Stimulated activated CD4-positive, alpha-beta T cell treated with anti-CD3 and anti-CD28 coated beads, TNF-alpha, amount 100 ng/mL, for 24 hours (primary cell): ENCODE measurements at places on chromosomes 12 and 14.

- DNase-seq, result no peak
Observed at GRCh38 chr12:112112409-112113133, 4.0 kb upstream of the NAA25 start.

DNA sequence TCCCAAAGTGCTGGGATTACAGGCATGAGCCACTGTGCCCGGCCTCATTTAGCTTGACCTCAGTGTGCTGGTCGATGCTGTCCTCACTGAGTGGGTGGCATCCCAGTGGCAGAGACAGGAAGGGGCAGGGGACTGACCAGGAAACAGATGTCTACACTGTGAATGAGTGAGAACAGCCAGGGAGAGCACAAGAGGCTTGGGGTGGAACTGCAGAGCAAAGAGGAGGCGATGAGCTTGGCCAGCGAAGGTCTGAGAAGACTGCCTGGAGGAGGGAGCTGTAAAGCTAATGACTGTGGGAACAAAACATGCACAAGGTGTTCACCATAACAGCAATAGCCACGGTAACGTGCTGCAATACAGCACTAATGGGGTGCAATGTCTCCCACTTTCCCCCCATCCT lies 57.2 kb upstream of the BEGAIN start:
- DNase-seq, result no peak

GRCh38 chr12:131755305-131756113 lies 44.6 kb downstream of the SFSWAP start:
- no peak for DNase-seq

GRCh38 chr14:105351920-105352851 lies 37.6 kb downstream of the PACS2 start:
- DNase-seq, result peak; percentile 73

- DNase-seq, result no peak
Observed at GRCh38 chr12:7411343-7411742, 32.6 kb downstream of the CD163L1 start.

GRCh38 chr14:88069677-88070076 lies 64.7 kb downstream of the GPR65 start:
- no peak for DNase-seq

- no peak for DNase-seq
Observed at GRCh38 chr14:60502541-60502940, 6.4 kb upstream of the SIX6 start.

DNA sequence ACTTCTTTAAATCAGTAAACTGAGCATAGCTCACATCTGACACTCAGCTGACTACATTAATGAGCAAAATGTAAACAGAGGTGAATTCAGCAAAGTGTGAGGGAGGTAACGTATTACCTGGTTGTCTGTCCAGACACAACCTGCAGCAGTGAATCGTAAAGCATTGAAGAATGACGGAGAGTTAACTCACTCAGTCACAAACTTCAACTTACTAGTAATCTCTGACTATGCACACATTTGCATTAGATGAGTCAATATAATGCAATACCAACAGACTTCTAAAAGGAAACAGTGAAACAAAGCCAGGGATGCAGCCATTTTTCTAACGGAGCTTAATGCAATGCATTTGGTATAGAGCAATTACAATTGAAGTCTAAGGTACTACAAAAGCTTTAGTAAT lies 40.0 kb downstream of the STX2 start:
- no peak for DNase-seq

GRCh38 chr12:20505056-20505455 lies 136.7 kb downstream of the PDE3A start:
- no peak for DNase-seq

- no peak for DNase-seq
Observed at GRCh38 chr14:37466003-37466622, 128.9 kb downstream of the FOXA1 start.
